ENCODE measurements at places on chromosomes 5 and 9. TPM values are rescaled to one million over a fixed set of nuclear protein-coding genes. Genes with fewer than 3 reads are reported as not detected.

DNA sequence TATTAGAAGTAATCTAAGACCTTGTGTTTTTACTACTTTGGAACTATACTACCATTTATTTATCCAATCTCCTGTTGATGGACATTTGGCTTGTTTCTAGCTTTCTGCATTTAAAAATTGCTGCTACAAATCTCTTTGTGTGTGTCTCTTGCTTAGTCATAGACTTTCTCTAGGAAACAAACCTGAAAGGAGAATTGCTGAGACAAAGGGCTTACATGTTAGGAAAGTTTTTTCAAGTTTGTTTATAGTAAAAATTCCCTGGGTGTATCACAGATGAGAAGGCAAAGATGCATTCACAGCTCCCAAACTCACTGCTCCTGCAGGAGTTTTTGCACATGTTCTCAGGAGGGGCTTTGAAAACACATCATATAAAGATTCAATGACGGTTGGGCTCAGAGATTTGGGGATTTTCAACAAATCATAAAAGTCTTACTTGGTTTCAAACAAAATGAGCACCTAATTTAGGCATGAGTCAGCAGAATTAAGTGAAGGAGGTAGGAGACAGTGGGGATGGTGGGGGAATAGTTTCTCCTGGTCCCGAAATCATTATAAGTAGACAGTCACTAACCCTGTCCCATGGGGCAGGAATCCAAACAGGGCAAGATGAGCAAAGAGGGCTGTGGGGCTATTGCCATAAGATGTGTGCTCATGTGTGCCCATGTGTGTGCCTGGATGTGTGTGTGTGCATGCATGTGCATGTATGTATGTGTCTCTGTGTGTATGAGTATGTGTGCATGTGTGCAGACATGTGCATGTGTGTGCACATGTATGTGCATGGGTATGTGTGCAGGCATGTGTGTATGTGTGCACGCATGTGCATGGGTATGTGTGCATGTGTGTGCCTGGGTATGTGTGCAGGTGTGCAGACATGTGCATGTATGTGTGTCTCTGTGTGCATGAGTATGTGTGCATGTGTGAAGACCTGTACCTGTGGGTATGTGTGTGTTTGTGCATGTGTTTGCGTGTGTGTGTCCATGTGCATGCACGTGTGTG lies 43.4 kb upstream of the S1PR3 start:
- H3K4me1 ChIP-seq: peaks cover 26% of the 10 kb centered on the region
- no peak for DNase-seq
- no peaks in the 10 kb centered on the region for H3K27me3 ChIP-seq
- H3K36me3 ChIP-seq: no peaks in the 10 kb centered on the region

Gene ST8SIA4
- total RNA-seq: 9.3 TPM

DNA sequence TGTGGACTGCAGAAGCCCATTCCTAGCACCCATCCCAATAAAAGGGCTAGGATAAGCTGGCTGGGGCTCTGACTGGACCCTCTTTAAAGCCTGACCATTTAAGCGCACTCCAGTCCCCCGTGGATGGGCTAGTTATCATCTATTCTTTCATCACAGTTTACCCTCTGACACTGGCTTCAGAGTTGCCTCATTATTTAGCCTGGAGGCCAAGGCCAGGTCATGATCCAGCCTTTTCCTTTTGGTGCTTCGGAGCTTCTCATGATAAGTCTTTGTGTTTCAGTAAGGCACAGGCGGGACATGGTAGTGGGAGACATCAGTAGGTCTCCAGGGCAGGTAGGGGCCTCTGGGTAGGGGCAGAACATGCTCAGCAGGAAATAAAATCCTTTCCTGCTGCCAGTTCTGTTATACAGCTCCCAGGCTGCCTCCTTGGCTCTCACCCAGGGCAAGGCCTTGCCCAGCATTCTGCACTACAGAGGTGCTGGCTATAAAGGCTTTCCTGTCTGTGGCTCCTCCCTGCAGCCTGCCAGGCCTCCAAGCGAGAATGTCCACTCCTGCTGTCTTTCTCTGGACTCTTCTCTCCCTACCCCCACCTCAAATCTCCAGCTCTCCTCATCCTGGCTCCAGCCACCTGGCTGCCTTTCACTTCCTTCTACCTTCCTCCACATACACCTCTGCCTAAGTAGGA lies 128.8 kb downstream of the FSTL4 start:
- H3K4me3 ChIP-seq: no peak overlapping the region
- peaks cover 2% of the 10 kb centered on the region for H3K27me3 ChIP-seq
- no peak for DNase-seq
- H3K27ac ChIP-seq: no peak overlapping the region
- H3K36me3 ChIP-seq: no peaks in the 10 kb centered on the region
- no peaks in the 10 kb centered on the region for H3K4me1 ChIP-seq

Gene FAM200C
- total RNA-seq: 11.9 TPM

- no peaks in the 10 kb centered on the region for H3K36me3 ChIP-seq
- no peak overlapping the region for H3K27ac ChIP-seq
- H3K27me3 ChIP-seq: peaks cover 2% of the 10 kb centered on the region
- no peak for DNase-seq
- no peaks in the 10 kb centered on the region for H3K4me1 ChIP-seq
These were observed 79.4 kb downstream of the SFXN1 start for GRCh38 chr5:175557778-175558177.

Gene CCDC152
- total RNA-seq: 1.3 TPM

Gene ROPN1L
- 0.13 TPM for total RNA-seq

DNA sequence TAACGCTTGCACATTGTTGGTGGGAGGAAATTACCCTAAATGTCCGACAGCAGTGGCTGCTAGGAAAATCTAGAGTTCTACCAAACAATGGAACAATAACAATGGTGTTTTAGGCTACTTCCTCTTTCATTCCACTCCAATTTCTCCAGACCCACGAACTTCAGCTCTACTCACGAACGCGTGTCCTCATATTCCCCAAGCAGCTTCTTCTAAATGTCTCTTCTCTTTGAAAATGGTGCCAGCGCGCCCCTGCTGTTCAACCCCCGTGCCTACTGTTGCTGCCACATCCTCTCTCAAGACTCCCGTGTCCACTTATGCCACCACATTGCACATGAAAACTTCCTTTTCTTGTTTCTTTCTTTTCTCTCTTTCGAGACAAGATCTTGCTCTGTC lies 25.6 kb downstream of the OR2V2 start:
- H3K27me3 ChIP-seq: peaks cover 79% of the 10 kb centered on the region
- H3K27ac ChIP-seq: no peak overlapping the region
- peaks cover 9% of the 10 kb centered on the region for H3K4me1 ChIP-seq
- H3K36me3 ChIP-seq: no peaks in the 10 kb centered on the region

DNA sequence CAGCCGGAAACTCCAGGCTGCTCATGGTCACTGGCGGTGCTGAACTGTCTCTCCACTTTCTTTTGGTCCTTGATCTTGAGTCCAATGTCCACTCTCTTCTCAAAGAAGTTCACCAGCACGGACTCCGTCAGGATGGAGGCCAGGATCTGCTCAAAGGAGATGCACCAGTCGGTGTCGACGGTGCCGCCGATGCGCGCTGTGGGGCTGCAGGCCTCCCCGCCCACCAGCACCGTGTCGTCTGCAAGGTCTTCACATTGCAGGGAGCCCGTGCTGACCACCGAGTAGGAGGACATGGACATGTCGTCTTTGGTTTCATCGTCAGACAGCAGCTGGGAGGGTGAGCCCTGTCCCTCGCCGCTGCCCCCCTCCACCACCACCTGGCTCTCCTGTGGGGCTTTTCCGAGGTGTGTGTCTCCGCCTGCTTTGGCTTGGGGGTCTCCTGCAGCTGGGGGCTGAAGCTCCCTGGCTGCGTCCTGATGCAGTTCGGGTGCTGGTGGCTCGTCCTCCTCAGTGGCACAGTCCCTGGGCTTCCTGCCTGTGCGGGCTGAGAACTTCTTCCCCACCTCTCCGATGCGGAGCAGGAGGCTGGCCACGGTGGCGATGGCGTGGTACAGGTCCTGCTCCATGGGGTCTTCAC lies 5.0 kb upstream of the MRNIP start:
- H3K36me3 ChIP-seq: peaks cover 60% of the 10 kb centered on the region
- DNase-seq: no peak
- no peaks in the 10 kb centered on the region for H3K27me3 ChIP-seq
- no peak overlapping the region for H3K27ac ChIP-seq

DNA sequence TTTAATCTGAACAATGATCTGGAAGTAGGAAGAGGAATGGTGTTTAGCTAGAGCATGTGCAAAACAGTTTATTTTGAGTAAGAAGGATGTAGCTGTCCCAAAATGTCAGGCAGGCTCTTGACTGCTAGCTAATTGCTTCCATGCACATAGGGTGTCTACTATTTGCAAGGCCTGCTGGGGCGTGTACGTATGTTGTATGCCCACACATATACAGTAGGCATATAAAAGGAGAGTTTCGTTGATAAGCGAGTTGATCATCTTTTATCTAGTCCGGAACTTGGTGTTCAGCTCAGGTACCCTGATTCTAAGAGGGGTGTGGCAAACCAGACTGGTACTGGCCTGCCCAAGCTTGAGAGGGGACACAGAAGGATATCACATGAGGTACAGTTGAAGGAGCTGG lies 177.2 kb downstream of the GOLPH3 start:
- DNase-seq: no peak
- H3K4me1 ChIP-seq: peaks cover 2% of the 10 kb centered on the region
- no peak overlapping the region for H3K4me3 ChIP-seq
- H3K27ac ChIP-seq: no peak overlapping the region
- H3K36me3 ChIP-seq: no peaks in the 10 kb centered on the region

- peaks cover 9% of the 10 kb centered on the region for H3K36me3 ChIP-seq
- no peak overlapping the region for H3K27ac ChIP-seq
- H3K27me3 ChIP-seq: no peaks in the 10 kb centered on the region
- DNase-seq: no peak
- H3K4me3 ChIP-seq: no peak overlapping the region
- H3K4me1 ChIP-seq: peaks cover 11% of the 10 kb centered on the region
These were observed 22.4 kb downstream of the BOD1 start for GRCh38 chr5:173594061-173594460.

- DNase-seq: peak; percentile 85
- H3K27ac ChIP-seq: no peak within 1 kb of the TSS
- H3K36me3 ChIP-seq: no peaks in the 10 kb centered on the region
- H3K4me1 ChIP-seq: peaks cover 22% of the 10 kb centered on the region
These were observed at the start of gene PLPPR1 for GRCh38 chr9:101028346-101029314. PLPPR1 (plus strand) TSS chr9:101028727.

Gene HTR4
- total RNA-seq: not detected

Gene CDH9
- total RNA-seq: 0.18 TPM

Gene MAST4
- total RNA-seq: 14.2 TPM
